Stimulated activated CD4-positive, alpha-beta T cell treated with anti-CD3 and anti-CD28 coated beads, Interleukin-1b, Interleukin-23, amount 100 ng/mL, for 24 hours (primary cell): ENCODE measurements at places on chromosomes 2 and 18.
A peak's percentile ranks its signal among the peaks of the same experiment; 100 is the strongest.

- DNase-seq, result no peak
These were observed 17.4 kb upstream of the SMARCAL1 start for GRCh38 chr2:216394881-216395280.

DNA sequence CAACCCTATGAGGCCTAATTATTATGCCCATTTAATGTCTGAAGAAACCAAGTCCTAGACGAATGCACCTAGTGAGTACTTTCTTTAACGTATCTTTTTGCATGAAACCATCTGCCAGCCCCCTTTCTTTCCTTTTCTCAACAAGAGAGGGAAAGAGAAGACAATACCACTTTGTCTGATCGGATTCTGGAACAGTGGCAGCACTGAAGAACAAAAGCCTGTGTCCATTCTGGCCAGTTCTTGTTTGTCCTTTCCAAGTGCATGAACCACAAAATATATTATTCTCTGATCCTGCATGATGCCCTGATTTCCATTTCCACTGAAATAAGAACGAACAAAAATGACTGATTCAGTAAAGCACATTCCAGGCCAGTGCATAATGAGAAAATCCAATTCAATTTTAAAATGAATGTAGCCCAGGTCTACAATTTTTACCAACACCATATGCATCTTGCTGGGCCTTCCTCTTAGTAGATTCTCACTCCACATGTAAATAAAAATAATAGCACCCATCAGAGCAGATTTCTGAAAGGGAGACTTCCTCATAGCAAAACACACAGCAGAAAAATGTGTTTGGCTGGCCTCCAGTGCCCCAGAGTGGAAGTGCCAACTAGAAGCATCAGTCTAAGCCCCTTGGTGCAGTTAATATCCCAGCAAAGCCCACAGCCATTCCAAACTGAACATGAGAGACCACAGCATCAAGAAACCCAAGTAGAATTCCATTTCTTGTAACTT lies 422.6 kb upstream of the ID2 start:
- no peak for DNase-seq

DNA sequence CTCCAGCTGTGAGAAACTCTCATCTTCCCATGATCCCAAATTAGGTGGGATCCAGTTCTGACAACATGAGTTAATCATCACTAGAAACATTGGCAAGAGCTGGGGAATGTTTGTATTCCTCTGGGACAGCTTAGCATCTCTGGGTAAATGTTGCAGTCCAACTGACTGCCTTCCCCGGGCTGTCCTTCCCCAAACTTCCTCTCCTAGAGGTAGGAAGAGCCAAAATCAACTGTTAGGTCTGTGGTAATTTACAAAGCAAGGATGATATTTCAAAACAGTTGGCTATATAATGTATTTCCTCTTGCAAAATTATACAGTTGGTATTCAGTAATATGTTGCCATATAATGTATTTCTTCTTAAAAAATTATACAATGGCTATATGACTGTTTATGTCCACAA lies 148.5 kb downstream of the MGAT5 start:
- DNase-seq, result no peak

DNA sequence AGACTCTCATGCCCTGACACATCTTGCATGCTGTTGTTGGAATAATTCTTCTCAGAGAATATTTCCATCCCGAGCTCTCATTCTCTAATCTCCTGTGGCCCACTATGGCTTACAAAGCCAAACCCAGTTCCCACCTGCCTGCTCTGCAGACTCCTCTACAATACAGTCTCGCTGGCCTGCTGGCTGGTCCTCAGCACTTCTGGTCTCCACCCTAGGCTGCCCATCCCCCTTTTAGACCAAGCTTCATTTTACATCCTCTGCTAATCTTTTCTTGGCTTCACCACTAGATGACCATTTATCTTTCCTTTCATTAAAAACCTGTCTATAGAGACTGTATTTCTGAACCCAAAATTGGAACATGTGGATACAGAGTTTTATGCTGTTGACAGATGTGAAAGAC lies 42.5 kb upstream of the YPEL5 start:
- DNase-seq, result no peak

DNA sequence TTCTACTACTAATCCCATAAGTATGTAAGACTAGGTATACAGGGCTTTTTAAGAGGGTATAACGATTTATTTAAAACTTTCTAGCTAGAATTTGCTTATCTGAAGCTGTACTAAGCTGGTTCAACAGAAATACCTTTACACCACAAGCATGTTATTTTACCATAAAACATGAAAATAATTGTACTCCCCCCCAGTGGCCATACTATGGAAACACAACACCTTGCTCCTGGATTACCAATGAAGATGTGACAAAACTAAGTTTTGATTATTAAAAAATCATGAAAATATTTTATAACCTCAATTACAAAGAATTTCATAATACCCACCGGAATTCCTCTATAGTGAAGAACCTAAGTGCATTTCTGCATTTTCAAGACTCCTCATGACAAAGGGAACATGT lies 27.3 kb downstream of the LPIN2 start:
- no peak for DNase-seq

DNA sequence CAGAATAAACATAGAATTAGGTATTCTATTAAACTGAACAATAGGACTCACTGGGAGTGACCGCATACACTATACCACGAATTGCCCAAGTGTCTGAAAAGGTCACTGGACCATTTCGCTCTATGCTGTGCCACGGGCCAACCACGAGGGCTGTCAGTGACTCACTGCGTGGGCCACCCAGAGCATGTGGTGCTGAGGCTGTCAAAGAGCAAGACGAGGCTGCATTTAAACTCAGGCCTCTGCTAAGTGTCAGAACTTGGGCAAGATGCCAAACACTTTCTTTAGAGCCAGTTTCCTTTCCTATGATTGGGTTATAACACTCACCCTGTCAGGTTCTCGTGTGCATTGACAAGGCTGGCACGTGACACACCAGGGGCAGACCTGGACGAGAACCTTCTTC lies 97.5 kb downstream of the SH3YL1 start:
- DNase-seq, result no peak

DNA sequence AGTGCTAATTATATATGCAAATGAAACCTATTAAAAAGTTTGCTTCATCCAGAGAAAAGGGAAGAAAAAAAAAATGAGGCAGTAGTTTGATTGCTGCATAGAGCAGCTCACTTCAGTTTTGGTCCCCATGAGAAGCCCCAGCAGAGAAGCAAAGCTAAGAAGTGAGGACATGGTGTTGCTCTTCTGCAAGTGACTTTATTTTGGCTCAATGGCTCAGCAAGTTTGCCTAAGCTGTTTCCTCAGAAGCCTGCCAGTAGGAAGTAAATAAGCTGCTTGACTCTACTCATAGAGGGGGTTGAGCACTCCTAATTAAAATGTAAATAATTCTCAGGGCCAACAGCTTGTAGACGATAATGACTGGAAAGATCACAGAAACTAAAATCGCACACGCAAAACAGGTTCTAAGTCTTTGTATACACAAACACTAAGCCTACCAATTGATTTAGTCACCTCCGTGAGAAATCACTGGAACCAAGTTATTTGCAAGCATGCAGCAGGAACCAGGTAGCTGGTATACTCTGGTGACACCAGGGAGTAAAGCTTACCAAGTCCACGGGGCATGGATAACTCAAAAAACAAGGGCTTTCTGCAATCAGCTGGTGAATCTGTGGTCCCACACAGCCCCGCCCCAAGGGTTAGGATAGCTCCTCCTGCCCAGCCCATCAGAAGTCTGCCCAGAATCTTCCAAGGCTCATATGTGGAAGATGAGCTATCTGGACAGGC lies 39.7 kb upstream of the NABP1 start:
- DNase-seq, result no peak

DNA sequence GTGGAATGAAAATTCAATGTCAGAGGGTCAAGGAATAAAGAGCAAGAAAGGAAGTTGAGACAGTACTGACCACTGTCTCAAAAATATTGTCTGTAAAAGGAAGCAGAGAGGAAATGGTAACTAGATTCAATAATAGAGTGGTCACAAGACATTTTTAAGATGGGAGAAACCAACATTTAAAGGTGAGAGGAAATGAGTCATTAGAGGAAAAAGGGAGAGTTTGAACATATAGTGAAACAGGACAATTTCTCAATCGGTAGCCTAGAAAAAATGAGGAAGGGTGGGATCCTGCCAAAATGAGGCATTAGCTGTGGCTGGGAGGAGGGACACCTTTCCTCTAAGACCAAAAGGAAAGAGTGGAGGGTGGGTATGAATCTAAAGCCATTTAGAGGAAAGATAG lies 288.5 kb downstream of the SP3 start:
- DNase-seq, result no peak

DNA sequence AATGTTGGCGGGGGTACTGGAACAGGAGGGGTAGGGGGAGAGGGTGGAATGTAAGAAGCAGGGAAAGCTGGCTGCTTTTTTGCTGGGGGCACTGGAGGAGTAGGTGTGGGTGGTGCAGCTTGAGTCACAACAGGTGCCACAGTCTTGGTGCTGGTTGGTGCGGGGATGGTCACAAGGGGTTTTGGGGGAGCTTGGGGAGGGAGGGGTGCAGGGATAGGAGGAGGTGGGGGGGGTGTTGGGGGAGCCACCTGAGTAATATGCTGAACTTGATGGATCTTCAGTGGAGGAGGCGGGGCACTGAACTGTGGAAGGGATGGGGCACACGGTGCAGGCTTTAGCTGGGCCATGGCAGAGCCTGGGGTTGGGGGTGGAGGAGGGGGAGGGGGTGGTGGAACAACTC lies 94.4 kb downstream of the RAPH1 start:
- no peak for DNase-seq

DNA sequence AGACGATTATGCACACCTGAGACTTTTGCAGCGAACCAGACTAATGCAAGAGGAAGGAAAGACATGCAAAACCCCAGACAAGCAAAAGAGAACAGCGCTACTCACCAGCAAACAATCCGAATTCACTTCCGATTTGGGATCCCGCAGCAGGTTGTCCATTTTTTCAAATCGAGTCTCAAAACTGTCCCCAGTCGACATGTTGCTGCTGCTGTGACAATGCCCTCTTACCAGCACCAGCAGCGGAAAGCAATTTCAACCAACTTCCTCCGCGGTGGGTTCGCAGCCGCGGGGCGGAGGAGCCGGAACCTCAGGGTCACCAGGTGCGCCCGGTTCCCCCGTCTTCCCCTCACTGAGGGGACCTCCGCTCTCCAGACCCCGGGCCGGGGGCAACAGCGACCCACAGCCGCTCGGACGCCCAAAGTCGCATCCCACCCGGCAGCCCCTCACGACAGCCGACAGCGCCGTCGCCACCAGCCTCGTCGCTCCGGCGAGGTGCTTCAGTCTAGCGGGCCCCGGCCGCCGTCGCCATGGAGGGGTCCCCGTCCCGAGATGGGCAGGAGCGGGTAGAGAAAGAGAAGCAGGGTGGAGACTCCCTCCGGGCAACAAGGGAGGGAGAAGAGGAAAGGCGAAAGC lies 784 bp downstream of the ROCK1 start:
- DNase-seq, result peak; percentile 17

DNA sequence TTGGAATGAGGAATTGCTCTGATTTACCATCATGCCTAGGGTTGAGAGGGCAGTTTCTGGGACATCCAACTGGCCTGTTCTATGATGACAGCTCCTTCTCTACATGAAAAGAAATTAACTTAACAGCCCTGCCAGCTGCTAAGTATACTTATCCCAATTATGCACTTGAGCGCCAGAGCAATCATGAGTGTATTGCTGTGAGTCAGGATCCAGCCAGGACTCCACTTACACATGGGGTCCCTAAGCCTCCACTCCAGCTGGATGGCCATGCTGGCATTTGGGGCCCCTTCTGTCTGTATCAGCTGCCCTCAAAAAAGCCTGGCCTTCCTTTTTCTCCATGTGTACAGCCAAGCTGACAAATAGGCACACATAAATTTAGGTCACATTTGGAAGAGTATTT lies 481.9 kb downstream of the TMX3 start:
- no peak for DNase-seq

- peak; percentile 73 for DNase-seq
These were observed 66.8 kb downstream of the HNRNPLL start for GRCh38 chr2:38535744-38536506.

- no peak for DNase-seq
These were observed 47.9 kb downstream of the EML6 start for GRCh38 chr2:54771166-54771885.

- no peak for DNase-seq
These were observed 171.3 kb downstream of the NDUFA10 start for GRCh38 chr2:239853706-239854327.

DNA sequence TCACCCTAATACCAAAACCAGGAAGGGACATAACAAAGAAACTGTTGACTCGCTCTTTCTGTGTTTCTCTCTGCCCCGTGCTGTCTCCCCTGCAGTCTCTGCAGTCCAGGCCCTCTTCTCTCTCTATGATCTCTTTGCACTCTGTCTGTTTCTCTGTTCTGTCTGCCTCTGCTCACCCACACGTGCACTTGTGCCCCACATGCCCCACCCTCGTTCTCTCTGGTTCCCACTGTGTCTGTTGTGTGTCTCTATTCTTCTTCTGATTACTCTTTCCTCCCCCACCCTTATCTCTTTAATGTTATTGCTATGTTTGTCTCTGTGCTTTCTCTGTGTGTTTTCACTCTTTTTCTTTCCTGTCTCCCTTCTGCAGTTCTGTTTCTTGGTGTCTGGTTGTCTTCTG lies 54.0 kb downstream of the NAT8 start:
- DNase-seq, result no peak

DNA sequence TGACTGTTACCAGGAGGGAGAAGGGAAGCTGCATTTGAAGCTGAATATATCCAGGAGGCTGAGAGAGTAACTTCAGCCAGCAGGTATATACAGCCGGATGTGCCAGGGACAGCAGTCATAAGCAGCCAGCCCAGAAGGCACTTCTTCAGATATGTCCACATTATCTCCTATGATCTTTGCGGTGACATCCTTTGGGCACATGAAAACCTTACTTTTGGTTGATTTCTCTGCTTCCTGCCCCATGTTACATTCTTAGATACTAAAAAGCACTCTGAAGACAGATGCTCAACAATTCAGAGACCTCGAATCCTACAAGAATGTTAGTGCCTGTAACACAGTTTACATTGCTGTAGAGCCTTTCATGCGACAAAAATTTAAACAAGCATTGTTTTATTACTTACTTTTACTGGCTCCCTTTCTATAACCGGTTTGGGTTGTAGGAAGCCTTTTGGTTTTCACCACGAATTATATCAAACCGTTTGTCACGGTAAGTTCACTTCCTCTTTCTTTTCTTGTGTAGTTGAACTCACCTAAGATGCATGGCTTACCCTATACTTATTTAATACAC lies 50.3 kb upstream of the TLK1 start:
- DNase-seq, result peak; percentile 6

DNA sequence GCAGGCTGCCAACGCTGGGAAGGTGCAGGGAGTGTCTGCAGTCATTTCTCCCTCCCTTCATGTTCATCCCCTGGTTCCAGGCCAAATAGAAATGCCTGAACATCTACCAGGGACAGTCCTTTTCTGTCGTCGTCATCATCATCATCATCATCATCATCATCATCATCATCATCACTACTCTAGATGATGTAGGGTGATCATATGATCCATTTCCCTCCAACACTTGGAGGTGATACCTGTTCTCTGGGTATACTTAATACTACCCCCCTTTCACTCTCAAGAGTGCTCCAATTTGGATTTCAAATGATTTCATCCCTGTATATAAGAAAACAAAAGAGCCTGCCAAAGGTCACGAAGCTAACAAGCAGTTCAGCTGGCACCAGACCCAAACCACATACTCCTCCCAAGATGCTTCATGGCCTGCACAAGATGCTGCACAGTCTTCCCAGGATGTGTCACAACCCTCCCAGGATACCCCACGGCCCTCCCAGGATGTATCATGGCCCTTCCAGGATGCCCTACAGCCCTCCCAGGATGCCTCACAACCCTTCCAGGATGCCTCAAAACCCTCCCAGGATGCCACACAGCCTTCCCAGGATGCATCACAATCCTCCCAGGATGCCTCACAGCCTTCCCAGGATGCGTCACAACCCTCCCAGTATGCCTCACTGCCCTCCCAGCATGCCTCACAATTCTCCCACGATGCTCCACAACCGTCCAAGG lies 257.9 kb downstream of the DYSF start:
- DNase-seq, result no peak
